ENCODE measurements at places on chromosomes 11 and 22.
A peak's percentile ranks its signal among the peaks of the same experiment; 100 is the strongest.

- no peak for DNase-seq
Measured at GRCh38 chr11:6497069-6497839, at the start of gene DNHD1. TSS of gene DNHD1 (plus strand) at chr11:6497280. CDS start at chr11:6498216, 936 bp downstream.

- DNase-seq, result peak; percentile 19
Measured at GRCh38 chr11:128896356-128896755, 5.2 kb downstream of the KCNJ5 start.

- DNase-seq, result no peak
Measured at GRCh38 chr11:59728154-59728553, 14.5 kb upstream of the OR10V1 start.

DNA sequence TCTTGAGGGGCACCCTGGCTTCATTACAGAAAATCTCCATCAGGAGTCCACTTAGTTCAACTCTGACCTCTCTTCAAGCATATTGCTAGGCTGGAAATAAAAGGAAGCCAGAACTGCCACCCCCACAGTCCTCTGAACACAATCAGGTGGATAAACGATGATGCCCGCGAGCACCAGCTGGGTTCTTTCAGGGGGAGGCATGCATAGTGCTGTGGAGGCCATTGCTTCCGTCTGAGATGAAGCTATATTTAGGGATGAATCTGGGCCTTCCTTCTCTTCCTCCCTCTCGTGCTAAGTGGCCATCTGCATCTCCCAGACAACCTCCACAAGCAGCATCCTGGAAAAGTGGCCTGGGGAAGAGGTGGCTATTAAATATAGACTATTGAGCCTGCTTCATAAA is 3.9 kb upstream of the MICAL2 start:
- DNase-seq, result no peak

DNA sequence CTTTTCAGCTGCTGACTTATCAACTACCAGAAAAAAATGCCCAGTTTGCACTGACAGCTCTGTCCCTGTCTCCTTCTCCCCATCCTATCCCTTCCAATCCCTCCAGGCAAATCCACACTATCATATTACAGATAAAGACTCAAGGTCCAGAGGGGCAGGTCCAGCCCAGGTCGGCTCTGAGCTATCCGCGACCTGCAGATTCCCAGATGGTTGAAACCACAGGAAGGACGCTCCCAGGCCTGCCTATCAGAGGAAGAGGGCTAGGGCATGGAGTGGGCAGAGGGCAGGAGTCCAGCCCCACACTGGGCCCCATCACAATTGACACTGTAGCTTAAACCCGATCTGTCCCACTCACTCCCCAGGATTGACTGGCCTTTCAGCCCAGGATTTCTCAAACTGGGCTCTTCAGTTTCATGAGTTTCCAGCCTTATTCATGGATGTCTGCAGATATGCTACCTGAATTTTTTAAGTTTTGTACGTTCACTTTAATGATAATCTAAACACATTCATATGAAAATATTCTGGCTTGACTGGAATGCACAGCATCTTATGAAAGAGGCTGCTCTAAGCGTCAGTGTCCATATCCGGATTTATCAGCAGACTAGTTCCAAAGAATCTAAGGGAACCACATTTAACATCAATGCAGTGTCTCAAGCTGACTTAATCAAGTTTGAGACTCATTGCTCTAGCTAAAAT is 16.4 kb upstream of the FCHSD2 start:
- peak; percentile 70 for DNase-seq

GRCh38 chr11:126304457-126305075 is 706 bp downstream of the DCPS start:
- no peak for DNase-seq

GRCh38 chr22:17638182-17638431 is 450 bp upstream of the BCL2L13 start:
- DNase-seq, result no peak

DNA sequence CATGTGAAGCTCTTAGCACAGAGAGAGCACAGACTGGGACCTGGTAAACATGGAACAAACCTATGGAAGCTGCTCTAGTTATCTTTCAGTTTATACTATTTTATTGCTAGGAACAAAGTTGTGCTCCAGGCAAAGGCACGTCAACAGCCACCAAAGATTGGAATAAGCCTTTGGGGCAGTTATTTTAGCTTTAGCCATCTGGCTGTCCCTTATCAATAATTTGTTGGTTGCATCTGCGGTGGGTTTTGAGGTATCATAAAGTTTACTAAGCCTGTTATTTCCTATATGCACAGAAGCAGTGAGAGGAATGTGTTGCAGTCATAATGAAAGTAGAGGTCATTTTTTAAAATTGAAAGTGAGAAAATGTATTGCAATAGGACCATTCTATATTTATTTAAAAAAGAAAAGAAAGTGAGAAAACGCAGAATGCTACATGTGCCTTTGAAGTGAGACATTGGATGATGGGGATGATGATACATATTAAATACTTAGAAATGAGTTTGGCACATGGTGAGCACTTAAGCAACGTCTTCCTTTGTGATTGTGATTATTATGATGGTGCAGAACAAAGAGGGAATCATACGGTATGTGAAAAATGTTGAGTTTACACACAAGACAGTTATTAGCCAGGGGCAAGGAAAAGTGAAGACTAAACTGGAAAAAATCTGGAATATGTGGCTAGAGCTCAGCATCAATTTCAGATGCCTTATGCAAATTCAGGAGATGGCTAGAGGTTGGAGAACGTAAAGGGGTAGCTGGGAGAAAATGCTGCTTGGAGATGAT is 58.3 kb downstream of the PRR5L start:
- peak; percentile 94 for DNase-seq

DNA sequence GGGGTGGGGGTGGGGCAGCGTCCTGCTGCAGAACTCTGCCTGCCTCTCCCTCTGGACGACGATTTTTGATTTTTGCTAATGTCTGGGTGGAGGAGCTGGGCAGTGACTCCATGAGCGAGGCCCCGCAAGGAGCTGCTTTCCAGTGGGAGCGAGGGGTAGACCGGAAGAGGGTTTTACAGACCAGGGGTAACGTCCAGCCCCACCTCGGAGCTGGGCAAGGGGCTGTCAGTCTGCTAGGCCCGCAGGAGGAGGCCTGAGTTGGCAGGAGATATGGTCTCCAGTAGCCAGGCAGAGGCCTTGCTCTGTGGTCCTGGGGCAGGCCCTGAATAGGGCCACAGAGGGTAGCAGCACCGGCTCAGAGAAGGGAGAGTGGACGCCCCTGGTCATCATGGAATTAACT is 9.0 kb downstream of the MAPK8IP2 start:
- no peak for DNase-seq

GRCh38 chr22:35116269-35116668 is 50.3 kb downstream of the ISX start:
- no peak for DNase-seq

DNA sequence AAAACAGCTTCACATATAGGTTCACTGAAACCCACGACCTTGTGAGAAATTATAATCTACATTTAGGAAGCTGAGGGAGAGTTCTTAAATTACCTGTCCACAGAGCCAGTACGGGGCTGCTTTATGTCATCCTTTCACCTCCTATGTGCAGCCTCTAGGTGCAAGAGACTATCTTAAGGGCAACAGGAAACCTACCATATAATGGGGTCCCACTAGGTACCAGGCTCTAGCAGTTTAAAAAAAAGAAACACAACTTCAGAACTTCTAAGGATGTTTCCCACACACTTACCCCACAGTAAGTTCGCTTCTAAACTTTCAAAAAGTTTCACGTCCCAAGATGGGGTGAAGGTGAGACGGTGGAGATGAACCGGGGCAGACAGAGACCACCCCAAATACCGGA is 573 bp downstream of the STK33 start:
- no peak for DNase-seq

DNA sequence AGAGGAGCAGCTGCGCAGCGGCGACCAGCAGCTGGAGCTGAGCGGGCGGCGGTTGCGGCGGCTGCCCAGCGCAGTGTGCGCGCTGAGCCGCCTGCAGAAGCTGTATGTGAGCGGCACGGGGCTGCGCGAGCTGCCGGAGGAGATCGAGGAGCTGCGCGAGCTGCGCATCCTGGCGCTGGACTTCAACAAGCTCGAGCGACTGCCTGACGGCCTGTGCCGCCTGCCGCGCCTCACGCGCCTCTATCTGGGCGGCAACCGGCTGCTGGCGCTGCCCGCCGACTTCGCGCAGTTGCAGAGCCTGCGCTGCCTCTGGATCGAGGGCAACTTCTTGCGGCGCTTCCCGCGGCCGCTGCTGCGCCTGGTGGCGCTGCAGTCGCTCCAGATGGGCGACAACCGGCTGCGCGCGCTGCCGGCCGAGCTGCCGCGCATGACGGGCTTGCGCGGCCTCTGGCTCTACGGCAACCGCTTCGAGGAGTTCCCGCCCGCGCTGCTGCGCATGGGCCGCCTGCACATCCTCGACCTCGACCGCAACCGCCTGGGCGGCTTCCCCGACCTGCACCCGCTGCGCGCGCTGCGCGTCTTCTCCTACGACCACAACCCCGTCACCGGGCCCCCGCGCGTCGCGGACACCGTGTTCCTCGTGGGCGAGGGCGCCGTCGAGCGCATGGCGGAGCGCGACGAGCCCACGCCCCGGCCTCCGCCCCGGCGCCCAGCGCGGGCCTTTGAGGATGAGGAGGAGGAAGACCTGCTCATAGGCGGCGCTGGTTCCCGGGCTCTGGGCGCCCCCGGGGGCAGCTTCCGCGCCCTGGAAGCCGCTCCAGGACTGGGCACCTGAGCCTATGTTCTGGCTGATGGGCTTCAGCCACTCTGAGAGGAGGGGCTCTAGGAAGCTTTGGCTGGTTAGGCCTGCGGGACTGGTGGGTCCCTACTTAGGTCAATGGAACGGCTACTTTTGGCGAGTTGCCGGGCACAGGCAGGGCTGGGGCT is 787 bp downstream of the LRRC10B start:
- peak; percentile 83 for DNase-seq

DNA sequence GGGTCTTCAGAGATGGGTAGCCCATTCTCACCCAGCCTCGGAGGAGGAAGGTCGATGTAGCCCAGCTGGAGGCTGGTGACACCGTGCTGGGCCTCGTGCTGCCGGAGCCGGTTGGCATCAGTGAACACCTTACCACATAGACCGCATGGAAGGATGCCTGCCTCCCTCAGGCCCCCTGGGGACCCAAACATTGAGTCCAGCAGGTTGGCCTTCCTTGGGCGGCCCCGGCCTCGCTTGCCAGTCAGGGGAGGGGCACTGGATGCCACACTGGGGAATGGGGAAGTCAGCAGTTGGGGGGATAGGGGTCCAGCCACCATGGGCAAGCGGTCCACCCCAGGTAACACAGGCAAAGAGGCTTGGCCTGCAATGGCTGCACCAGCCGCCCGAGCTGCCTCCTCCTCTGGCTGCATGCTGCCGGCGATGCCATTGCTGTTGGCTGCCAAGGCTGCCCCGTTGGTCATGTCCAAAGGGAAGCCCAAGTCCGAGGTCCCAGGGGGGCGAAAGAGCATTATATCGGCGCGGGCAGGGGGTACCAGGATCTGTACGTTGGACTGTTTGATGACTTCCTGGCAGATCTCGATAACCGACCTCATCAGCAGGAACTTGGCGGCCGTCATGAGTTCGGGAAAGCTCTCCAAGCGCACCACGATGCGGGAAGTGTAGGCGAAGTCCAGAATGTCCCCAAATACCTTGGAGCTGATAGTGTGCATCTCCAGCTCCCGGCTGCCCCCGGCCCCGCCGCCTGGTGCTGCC is 1.4 kb downstream of the PATZ1 start:
- DNase-seq, result peak; percentile 40

- DNase-seq, result no peak
Measured at GRCh38 chr11:12949453-12949852, 59.7 kb upstream of the RASSF10 start.

- no peak for DNase-seq
Measured at GRCh38 chr11:555227-555779, 5.2 kb downstream of the LMNTD2 start.

DNA sequence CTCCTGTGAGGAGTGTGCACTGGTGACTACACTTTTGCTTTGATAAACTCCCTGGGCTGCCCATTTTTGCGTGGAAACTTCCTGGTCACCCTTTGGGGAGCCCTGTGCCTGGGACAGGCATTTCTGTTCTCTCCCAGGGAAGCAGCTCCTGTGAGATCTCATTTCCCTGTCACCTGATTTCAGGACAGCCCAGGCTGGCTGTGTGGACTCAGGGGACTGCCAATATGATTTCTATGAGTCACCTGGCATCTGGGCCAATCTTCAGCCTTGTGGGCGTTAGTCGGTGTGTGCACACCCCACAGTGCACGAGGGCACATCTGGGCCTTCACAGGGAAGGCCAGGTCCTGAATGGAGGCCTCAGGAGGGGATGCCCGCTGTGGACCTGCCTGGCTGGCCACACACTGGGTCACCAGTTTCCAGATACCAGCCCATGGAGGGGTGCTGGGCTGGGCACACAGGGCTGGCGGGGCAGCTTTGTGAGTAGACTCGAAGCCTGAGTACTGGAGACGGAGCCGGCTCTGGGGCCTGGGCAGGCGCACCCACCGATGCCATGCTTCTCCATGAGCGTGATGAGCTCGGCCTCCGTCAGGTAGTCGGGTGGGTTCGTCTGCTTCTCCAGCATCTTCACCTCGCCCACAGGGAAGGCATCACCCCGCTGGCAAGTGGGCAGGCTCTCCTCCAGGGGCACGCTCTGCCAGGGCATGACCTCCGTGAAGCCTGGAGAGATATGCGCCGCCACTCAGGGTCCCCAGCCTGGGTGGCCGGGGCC is 9.4 kb upstream of the PPM1F start:
- DNase-seq, result peak; percentile 52

GRCh38 chr11:12827929-12828812 is 153.9 kb downstream of the TEAD1 start:
- peak; percentile 87 for DNase-seq
